ENCODE measurements at places on chromosomes 2 and 18. TPM values are rescaled to one million over a fixed set of nuclear protein-coding genes. Genes with fewer than 3 reads are reported as not detected.

DNA sequence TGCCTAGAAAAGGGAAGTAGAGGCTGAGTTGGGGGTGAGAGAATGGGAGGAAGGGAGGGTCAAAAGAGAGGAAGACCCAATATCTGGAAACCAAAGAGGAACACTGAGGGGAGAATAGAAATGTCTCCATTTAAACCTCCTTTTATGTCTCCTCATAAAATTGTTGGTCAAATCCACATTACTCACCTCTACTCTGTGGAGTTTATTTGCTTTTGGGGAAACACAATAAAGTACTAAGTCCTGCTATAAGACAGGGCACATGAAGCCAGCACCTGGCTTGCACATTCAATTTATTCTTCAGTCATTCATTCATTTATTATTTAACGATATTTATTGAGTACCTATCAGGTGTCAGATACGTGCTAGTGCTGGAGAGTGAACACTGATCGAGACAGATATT, 60.3 kb upstream of the NFE2L2 start:
- no peak for DNase-seq

- no peak for DNase-seq
These were observed 77.6 kb upstream of the ID2 start for GRCh38 chr2:8604262-8604661.

- DNase-seq: no peak
These were observed 286.5 kb upstream of the REV1 start for GRCh38 chr2:99776206-99776905.

- no peak for DNase-seq
These were observed 25.4 kb downstream of the DSG4 start for GRCh38 chr18:31402026-31402373.

- no peak for DNase-seq
These were observed 28.9 kb downstream of the PXDN start for GRCh38 chr2:1715184-1716013.

- no peak for DNase-seq
These were observed 474.8 kb downstream of the ARHGAP15 start for GRCh38 chr2:143603846-143604565.

- no peak for DNase-seq
These were observed 24.9 kb upstream of the RAB10 start for GRCh38 chr2:26008851-26009566.

DNA sequence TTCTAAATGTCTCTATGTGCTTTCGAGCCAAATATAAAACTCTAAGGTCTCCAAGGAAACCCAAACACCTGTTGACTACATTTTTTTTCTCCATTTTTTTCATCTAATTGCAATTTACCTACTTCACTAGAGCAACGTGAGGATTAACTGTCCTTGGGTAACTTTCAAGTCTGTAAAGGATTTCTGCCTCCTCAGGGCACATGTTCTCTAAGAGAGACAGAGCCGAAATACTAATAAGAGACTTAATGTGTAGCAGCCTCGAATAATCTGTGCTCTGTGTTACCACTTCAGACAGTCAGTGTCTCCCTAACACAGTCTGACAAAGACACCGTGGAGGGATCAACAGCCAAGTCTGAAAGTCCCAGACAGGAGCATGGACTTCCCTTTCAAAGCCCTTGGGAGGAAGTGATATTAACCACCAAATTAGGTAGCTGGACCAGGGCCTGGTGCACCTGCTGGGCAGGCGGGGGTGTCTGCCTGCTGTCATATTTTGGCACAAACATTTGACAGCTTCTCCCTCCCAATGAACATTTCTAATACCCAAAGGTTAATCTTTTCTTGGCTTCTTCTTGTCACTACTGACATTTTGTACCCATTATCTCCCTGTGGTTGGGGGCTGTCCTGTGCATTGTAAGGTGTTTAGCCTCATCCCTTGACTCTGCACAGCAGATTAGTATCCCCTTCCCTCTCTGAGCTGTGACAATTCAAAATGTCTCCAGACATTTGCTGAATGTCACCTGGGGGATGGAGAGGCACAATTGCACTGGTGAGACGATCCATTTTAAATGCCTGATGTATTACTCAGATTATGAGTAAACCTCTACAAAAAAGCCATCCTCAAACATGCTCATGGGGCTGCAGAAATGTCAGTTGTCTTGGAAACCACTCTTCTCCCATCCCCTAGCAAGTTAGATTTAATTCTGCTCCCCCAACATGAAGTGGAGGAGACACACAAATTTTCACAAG, 45.7 kb upstream of the LYPD1 start:
- no peak for DNase-seq

GRCh38 chr2:66885775-66886383, 451.0 kb downstream of the MEIS1 start:
- DNase-seq: no peak

- no peak for DNase-seq
These were observed 154.9 kb upstream of the NDUFV2 start for GRCh38 chr18:8947566-8947965.

- DNase-seq: no peak
These were observed 3.5 kb upstream of the IL1B start for GRCh38 chr2:112840068-112840445.

DNA sequence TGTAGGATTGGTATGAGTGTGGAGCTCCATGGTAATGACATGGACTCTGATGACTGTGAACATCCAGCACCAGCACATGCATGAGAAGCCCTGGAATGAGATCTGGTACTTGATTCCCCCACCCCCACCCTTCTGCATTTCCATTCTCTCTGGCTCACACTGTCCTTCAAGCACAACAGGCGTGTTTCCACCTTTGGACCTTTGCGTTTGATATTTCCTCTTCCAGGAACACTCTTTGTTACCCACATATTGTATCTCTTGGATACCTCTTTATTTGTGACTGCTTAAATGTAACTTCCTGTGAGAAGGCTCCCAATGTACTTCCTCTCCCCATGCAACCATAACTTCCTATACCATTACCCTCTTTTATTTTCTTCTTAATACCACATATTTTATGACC, 263.8 kb downstream of the HNMT start:
- DNase-seq: no peak

The EPB41L3 gene
- 20.1 TPM for total RNA-seq

The SCN2A gene
- total RNA-seq: 0.39 TPM

The TRIM43 gene
- not detected for total RNA-seq

The NTSR2 gene
- total RNA-seq: not detected

The NPPC gene
- 0.98 TPM for total RNA-seq

The STEAP3 gene
- total RNA-seq: 24.0 TPM

The CSRNP3 gene
- total RNA-seq: 7.3 TPM

The TANC1 gene
- total RNA-seq: 8.5 TPM

The VWC2L gene
- total RNA-seq: not detected

Data from WTC11 (cell line).